ENCODE measurements at places on chromosomes 13 and 19.

- no peak for DNase-seq
Observed at GRCh38 chr13:33634546-33634982, 183.4 kb upstream of the RFC3 start.

DNA sequence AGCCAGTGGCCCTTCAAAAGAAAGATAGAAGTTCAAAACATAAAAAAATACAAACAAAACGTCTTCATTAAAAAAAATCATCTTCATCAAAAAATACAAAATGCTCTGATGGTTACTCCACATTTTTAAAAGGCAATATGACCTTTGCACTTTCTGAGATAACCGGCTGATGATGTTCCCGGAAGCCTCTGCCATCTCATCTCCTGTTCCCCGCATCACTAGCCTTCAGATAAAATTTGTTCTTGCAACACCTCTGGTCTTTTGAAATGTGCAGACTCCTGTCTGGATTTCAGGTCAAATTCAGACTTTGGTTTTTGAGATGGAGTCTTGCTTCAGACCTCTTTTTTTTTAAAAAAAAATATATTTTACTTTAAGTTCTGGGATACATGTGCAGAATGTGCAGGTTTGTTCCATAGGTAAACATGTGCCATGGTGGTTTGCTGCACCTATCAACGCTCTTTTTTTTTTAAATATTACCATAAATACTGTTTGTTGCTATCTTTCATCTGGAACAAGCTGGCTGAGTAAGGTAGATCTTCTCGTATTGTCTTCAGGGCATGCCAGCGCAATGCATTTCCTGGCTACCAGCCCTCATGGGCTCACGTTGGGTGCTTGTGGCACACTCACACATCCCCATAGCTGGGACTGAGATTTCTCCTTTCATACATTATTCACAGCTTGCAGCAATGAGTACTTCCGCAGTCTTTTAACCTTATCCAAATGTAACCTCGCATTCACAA, 418.9 kb upstream of the ARGLU1 start:
- no peak for DNase-seq

- no peak for DNase-seq
Observed at GRCh38 chr13:71758828-71759227, 108.2 kb downstream of the DACH1 start.

GRCh38 chr19:31110336-31110735, 238.9 kb downstream of the TSHZ3 start:
- no peak for DNase-seq

DNA sequence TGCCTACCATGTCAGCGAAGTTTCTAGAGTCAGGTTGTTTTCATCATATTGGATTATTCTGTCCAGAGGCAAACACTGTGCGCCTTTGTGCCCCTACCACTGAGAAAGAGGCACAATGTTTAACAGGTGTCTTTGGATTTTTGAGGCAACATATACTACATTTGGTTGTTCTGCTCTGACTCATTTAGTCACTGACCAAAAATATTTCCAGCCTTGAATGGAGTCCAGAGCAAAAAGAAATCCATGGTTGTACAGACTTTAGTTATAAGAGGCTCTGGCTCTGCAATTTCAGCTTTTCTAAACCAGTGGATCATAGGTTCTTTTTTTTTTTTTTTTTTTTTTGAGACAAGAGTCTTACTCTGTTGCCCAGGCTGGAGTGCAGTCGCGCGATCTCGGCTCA, 35.7 kb downstream of the LACC1 start:
- DNase-seq: no peak

DNA sequence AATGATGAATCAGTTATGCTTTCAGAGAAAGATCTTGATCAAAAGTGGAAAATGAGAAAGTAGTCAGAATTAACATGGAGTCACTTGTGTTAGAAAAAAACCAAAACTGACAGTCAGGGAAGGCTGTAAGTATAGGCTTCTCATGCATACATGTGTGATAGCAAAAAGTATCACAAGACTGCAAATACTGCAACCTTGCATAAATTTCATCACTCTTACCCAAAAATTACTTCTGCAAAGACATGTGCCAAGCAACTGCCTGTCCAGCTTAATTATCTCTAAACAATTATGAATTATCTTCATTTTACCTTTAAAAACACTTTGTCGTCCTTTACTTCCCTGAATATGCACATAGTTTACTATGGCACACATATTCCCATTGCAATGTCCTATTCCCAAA, 2466.4 kb upstream of the PCDH20 start:
- no peak for DNase-seq

- DNase-seq: no peak
Observed at GRCh38 chr19:6875218-6875617, 12.2 kb upstream of the ADGRE1 start.

GRCh38 chr19:56837492-56838023, 3.0 kb downstream of the PEG3 start:
- DNase-seq: no peak

- no peak for DNase-seq
Observed at GRCh38 chr13:62626771-62627170, 1211.1 kb upstream of the PCDH20 start.

All from stimulated activated CD4-positive, alpha-beta T cell treated with anti-CD3 and anti-CD28 coated beads, Interleukin-1b, Interleukin-23, amount 100 ng/mL, for 1 hour (primary cell).